Activated T-cell treated with anti-CD3 and anti-CD28 coated beads for 4 hours (primary cell): ENCODE measurements at places on chromosomes 12 and 14.

GRCh38 chr14:51972566-51972965 is 16.8 kb upstream of the RTRAF start:
- no peak for DNase-seq

GRCh38 chr12:115830070-115830469 is 447.4 kb downstream of the MED13L start:
- DNase-seq: no peak

DNA sequence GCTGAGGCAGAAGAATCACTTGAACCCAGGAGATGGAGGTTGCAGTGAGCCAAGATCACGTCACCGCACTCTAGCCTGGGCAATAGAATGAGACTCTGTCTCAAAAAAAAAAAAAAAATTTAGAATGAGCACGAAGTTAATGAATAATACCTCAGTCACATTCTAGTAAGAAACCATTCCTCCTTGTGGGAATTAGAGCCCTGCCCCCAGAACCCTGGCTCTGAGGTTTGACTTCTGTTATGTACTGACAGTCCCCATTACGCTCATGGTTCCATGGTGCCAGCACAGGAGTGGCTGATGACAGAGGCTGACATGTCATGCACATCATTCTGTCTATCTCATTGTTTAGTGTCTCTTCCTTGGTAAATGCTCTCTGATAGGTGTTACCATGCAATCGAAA is 132.6 kb upstream of the FGD4 start:
- no peak for DNase-seq

GRCh38 chr12:130357241-130357640 is 19.6 kb downstream of the PIWIL1 start:
- no peak for DNase-seq

- peak; percentile 9 for DNase-seq
Measured at GRCh38 chr12:80186727-80187217, 87.4 kb downstream of the OTOGL start.

- DNase-seq: no peak
Measured at GRCh38 chr14:105839425-105840265, 313.3 kb downstream of the TMEM121 start.

- DNase-seq: no peak
Measured at GRCh38 chr14:29926701-29927375, 809 bp downstream of the PRKD1 start.
